ENCODE measurements at places on chromosomes 5 and 9. TPM values are rescaled to one million over a fixed set of nuclear protein-coding genes. Genes with fewer than 3 reads are reported as not detected.
A peak's percentile ranks its signal among the peaks of the same experiment; 100 is the strongest.

DNA sequence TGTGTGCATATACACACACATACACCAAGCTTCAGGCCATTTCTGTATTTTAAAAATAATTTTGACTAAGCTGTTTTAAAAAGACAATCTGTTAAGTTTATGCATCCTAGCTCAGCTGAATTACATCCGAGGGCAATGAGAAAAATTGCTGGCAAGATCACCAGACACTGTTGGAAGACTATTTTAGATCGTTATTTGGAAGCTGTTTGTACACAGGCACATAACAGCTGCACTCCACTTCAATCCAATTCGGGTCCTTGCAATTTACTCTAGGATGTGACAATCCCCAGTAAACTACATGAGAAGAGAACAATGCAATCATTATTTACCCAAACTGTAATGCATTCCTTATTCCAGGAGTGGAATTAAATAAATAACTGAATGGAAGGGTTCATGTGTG is 79.3 kb upstream of the RASA1 start:
- H3K4me1 ChIP-seq = no peaks in the 10 kb centered on the region
- no peaks in the 10 kb centered on the region for H3K27me3 ChIP-seq
- H3K36me3 ChIP-seq = no peaks in the 10 kb centered on the region
- H3K27ac ChIP-seq = no peak overlapping the region

ANXA6 gene
- 61.4 TPM for polyA plus RNA-seq

ZNF169 gene
- polyA plus RNA-seq = 2.3 TPM

DNA sequence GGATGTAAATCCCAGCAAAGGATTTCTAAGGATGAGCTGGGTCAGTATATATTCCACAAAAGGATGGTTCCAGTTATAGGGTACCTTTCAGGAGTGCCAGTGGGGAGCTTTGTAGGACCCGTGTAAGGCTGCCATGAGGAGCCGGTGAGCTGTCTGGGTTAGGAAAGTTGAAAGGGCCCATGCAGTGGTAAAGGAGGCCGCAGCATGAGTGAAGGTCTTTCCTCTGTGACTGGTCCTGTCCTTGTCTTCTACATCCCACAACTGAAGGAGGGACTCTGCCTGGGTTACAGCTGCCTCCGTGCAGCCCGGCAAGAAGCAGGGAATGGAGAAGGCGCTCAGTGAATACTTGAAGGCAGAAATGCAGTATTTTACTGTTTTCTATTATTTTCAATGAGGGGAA is 58.9 kb downstream of the HSPA4 start:
- H3K27me3 ChIP-seq = no peaks in the 10 kb centered on the region
- H3K4me3 ChIP-seq = no peak overlapping the region
- H3K27ac ChIP-seq = no peak overlapping the region
- no peaks in the 10 kb centered on the region for H3K4me1 ChIP-seq
- no peak for DNase-seq
- no peaks in the 10 kb centered on the region for H3K36me3 ChIP-seq

OR1Q1 gene
- polyA plus RNA-seq = not detected

DNA sequence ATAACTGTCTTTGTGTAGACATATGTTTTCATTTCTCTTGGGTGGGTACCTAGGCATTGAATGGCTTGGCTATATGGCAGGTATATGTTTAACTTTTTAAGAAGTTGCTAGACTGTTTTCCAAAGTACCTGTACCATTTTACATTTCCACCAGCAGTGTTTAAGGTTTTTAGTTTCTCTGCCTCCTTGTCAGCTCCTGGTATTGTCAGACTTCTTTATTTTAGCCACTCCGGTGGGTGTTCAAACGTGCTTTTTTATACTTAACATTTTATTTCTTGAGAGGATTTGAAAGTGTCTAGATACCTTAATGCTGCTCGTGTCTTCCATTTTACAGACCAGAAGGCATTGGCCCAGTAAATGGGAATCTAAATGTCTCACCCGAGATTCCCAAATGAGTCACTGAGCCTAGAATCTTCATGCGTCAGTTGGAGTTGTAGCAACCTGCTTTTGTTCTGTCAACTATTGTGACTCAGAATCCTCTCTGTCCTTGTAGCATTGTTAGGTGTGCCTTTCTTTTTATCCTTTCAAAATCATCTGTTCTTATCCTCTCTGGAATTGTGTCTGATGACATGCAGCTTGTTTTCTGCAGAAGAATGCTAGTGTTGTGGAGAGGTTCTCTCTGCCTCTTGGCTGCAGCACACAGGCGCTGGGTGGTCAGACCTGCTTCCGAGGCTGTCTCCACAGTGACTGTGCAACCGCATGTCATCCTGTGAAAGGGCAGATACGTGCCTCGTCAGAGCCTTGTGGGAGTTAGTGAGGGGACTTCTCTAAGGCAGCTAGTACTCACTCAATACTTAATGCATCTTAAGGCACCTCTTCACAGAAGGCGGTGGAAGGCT is 291.8 kb downstream of the AOPEP start:
- peak; percentile 93 for DNase-seq
- peaks cover 11% of the 10 kb centered on the region for H3K36me3 ChIP-seq
- no peak overlapping the region for H3K4me3 ChIP-seq
- peaks cover 42% of the 10 kb centered on the region for H3K4me1 ChIP-seq
- H3K27ac ChIP-seq = peak overlapping the region; percentile 82
